ENCODE measurements at places on chromosomes 2 and 18. TPM values are rescaled to one million over a fixed set of nuclear protein-coding genes. Genes with fewer than 3 reads are reported as not detected.

Gene DNAH7
- 3.0 TPM for total RNA-seq

Gene PLA2R1
- total RNA-seq: 8.0 TPM

Gene CCDC74B
- 1.6 TPM for total RNA-seq

Gene IFIH1
- 18.3 TPM for total RNA-seq

Gene CNDP1
- total RNA-seq: 0.19 TPM

Gene EPAS1
- 150 TPM for total RNA-seq

Gene COA5
- total RNA-seq: 28.0 TPM

Gene NEU2
- not detected for total RNA-seq

Gene GNLY
- total RNA-seq: 3.0 TPM

Gene ALPP
- not detected for total RNA-seq

Gene GKN1
- not detected for total RNA-seq

Gene C1GALT1C1L
- total RNA-seq: 1.4 TPM

Gene UGT1A10
- total RNA-seq: 43.9 TPM

Gene GPR45
- total RNA-seq: not detected

Gene TBR1
- not detected for total RNA-seq

Gene TMEM200C
- 0.14 TPM for total RNA-seq
